ENCODE measurements at places on chromosomes 2 and 18. TPM values are rescaled to one million over a fixed set of nuclear protein-coding genes. Genes with fewer than 3 reads are reported as not detected.

GRCh38 chr2:174122185-174122584, 126.1 kb downstream of the OLA1 start:
- DNase-seq: no peak

- no peak for DNase-seq
These were observed 226.9 kb downstream of the PAX3 start for GRCh38 chr2:222071911-222072310.

DNA sequence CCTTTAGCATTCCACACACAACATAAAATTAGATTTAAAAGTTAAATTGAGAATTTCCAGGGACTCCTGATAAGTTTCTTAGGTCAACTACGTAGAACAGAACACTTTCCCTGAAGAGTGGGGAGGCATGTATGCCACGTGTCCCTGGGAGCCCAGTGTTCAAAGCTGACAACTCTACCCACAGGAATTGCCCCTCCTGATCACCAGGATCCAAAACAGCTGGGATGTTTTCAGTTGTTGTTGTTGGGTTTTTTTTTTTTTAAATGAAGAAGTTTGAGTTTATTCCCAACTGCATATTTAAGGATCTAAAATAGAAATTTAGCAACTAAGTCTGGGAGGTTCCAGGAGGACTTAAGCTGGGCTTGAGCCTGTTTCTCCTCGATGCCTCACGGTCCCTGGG, 100.5 kb downstream of the TPGS2 start:
- no peak for DNase-seq

- DNase-seq: no peak
These were observed 185.0 kb upstream of the SMIM21 start for GRCh38 chr18:75612456-75612855.

DNA sequence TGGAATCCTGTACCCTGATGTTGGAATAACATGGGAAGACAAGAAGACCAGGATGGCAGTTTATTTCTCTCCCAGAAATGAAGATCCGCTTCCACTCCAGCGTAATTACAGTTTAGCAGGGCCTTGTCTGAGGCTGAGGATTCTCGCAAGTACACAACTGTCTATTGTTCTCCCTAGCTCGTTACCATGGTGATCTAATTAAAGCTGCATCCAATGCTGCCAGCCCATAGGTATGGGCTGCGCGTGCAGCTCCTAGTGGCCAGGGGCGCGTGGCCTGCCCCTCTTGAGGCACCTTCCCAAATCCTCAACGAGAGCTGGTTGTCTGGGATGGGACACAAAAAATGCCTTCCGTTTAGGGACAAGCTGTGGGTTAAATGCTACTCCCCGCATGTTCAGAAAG, 344.9 kb downstream of the CYRIA start:
- no peak for DNase-seq

- DNase-seq: no peak
These were observed 439.8 kb upstream of the TMEFF2 start for GRCh38 chr2:192634557-192634956.

DNA sequence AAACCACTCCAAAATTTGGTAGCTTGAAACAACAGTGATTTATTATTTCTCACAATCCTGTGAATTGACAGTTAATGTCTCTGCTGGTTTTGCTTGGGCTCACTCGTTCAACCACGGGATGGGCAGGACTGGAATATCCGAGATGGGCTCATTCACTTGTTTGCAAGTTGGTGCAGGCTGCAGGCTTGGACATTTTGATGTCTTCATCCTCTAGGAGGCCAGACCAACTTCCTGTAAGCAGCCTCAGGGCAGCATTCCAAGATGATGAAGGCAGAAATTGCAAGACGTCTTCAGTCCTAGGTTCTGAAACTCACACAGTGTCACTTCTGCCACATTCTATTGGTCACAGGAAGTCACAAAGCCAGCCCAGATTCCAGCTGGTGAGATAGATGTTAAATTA, 47.1 kb downstream of the GPR39 start:
- no peak for DNase-seq

- no peak for DNase-seq
These were observed 18.0 kb downstream of the MARCHF4 start for GRCh38 chr2:216354306-216354705.

SCN7A gene
- 133 TPM for total RNA-seq

REL gene
- 25.1 TPM for total RNA-seq

PJVK gene
- 10.9 TPM for total RNA-seq

CCDC178 gene
- 3.1 TPM for total RNA-seq

EPB41L5 gene
- total RNA-seq: 48.3 TPM

NYAP2 gene
- total RNA-seq: 0.79 TPM

ALPP gene
- total RNA-seq: not detected

SULT1C4 gene
- total RNA-seq: 31.9 TPM

XIRP2 gene
- total RNA-seq: 5.8 TPM

ADD2 gene
- total RNA-seq: 3.5 TPM

RRM2 gene
- 24.8 TPM for total RNA-seq

Measured in urinary bladder (tissue), 4 donors.